ENCODE measurements at places on chromosomes 6 and 20. TPM values are rescaled to one million over a fixed set of nuclear protein-coding genes. Genes with fewer than 3 reads are reported as not detected.

DNA sequence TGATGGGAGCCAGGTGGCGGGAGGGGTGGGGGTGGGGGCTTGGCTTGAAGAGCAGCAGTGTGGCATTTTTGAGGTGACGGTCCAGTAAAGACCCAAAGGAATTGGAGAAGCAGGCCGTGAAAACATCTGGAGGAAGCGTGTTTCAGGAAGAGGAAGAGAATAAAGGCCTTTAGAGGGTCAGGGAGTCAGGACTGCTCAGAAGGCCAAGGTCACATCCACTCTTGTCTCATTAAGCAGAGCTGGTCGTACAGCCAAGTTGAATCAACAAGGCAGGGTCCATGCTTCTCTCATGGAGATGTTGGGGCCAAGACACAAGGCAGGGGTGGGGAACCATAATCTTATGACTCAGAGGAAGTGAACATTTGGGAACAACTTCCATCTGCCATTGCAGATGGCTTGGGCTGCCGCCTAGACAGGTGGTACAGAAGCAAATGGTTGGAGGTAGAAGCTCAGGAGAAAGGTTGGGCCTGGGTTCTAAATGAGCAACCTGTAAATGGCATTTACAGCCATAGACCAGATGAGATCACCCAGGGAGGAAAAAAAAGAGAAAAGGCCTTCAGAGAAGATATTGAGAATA lies 179.6 kb downstream of the TTLL2 start:
- H3K4me1 ChIP-seq: no peaks in the 10 kb centered on the region
- no peak overlapping the region for H3K4me3 ChIP-seq
- H3K36me3 ChIP-seq: no peaks in the 10 kb centered on the region
- no peak overlapping the region for H3K27ac ChIP-seq

- no peaks in the 10 kb centered on the region for H3K4me1 ChIP-seq
- H3K4me3 ChIP-seq: no peak overlapping the region
Observed at GRCh38 chr6:150406948-150407347, 38.1 kb downstream of the IYD start.

- no peaks in the 10 kb centered on the region for H3K27me3 ChIP-seq
- no peak overlapping the region for H3K4me3 ChIP-seq
- peaks cover 23% of the 10 kb centered on the region for H3K4me1 ChIP-seq
- DNase-seq: no peak
- peaks cover 15% of the 10 kb centered on the region for H3K36me3 ChIP-seq
- no peak overlapping the region for H3K27ac ChIP-seq
Observed at GRCh38 chr20:62159839-62160238, 16.3 kb downstream of the SS18L1 start.

LAMA2 gene
- total RNA-seq: 0.62 TPM

Data from T-cell (primary cell).